ENCODE measurements at places on chromosomes 11 and 22.

GRCh38 chr11:121367844-121368225 is 75.3 kb downstream of the SC5D start:
- DNase-seq = no peak

DNA sequence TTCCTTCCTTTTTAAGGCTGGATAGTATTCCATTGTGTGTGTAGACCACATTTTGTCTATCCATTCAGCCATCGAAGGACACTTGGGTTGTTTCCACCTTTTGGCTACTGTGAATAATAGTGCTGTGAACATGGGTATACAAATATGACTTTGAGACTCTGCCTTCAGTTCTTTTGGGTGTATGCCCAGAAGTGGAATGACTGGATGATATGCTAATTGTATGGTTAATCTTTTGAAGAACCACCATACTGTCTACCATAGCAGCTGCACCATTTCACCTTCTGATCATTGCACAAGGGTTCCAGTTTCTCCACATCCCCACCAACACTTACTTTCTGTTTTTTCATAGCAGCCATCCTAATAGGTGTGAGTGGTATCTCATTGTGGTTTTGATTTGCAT is 30.3 kb downstream of the SGSM1 start:
- DNase-seq = no peak

DNA sequence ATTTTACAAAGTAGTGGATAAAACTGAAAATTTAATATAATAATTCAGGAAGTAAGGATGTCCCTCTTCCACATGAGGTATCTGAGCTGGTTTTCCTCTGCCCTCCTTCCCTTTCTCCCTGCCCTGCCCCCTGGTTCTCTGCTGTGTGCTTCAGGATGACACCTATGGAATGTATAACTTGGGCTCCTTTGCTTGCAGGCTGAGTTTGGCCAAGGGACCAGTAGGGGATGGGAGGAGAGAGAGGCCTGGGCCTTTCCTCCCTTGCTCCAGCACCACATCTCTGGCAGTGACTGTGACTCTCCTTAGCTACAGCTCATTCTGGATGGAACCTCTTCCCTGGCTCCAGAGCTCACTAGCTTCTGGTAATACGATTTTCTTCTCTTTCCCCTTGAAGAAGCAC is 10.1 kb downstream of the IRAG1 start:
- DNase-seq = no peak

DNA sequence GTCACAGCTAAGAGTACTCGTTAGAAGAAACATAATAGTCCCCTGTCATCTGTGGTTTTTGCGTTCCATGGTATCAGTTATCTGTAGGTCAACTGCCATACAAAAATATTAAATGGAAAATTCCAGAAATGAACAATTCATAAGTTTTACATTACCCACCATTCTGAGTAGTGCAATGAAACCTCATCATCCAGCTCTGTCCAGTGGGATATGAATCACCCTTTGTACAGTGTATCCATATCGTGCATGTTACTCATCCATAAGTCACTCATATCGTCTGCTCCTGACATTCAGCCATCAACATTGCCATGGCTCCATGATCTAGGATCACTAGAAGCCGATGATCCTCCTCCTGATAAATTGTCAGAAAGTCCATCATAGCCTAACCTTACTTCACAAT is 174.9 kb upstream of the C11orf87 start:
- no peak for DNase-seq

DNA sequence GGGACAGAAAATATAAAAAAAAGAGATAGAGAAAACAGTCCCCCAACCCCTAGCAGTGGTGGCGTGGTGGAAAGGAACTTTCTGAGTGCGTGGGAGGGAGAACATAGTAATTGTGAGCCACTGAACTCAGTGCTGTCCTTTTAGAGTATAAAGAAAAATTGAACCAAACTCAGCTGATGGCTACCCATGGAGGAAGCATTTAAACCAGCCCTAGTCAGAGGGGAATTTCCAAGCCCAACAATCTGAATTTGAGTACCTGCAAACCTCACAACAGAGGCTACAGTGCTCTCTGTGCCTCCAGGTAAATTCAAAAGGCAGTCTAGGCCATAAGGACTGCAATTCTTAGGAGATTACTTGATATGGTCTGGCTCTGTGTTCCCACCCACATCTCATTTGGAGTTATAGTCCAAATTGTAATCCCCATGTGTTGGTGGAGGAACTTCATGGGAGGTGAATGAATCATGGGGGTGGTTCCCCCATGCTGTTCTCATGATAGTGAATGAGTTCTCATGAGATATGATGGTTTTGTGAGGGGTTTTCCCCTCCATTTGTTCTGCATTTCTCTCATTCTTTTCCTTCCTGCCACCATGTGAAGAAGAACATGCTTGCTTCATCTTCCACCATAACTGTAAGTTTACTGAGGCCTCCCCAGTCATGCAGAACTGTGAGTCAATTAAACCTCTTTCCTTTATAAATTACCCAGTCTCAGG is 687.8 kb downstream of the FAM181B start:
- no peak for DNase-seq

DNA sequence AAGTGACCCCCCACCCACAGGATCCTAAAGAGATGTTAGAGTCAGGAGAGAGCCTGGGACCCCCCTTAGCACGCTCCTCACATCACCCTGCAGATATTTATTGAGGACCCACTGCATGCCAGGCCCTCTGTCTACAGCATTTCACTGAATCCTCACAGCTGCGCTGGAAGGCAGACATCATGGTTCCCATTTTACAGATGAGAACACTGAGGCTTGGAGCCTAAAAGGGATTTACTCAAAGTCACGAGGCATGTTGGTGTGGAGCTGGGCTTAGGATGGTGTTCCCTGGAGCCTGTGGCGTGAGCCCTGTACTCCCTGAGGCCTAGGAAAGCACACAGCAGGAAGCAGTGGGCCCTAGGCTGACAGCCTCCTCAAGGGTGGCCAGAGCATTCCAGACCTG is 39.2 kb upstream of the LRRC32 start:
- DNase-seq = no peak

DNA sequence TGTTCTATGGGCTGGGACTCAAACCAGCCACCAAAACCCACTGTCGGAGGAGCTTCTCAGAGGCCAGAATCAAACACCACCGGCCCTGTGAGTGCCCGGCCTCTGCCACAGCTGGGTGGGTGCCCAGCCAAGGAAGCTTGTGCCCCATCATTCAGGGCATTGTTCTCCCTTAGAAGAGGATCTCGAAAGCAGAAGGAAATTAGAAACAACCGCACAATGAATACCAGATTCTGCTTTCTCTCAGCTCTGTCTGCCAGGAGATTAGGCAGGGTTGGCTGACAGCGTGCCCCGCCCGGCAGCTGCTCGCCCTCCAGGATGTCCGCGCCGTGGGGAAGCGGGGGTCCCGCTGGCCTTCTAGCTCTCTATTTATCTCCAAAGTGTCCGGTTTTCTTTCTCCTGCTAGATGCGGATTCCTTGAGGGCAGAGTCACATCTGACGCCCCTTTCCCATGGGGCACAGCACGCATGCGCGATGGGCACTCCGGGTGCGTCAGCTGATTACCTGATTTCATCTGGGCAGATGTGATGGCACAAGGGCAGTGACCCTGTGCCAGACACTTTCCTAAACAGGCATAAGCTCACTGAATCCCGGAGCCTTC is 25.5 kb downstream of the SCGB1A1 start:
- DNase-seq = no peak

DNA sequence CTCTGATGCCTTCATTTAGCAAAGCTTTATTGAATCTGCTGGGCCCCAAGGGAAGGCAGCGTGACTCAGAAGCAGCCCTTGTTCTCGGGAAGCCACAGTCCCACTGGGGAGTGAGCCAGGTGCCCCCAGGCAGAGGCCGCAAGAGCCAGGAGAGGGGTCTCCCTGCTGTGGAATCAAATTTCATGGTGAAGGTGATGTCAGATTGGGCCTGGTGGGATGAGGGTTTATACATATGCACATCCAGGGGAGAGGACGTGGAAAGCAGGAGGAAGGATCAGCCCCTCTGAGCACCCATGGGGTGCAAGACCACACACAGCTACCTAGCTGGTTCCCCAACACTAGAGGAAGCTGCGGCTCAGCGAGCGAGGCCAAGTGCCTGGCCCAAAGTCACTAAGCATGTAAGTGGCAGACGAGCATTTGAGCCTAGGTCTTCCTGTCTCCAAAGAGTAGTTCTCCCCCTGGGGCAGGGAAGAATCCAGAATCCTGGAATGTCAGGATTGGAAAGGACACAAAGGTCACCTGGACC is 2.0 kb downstream of the SYNGR1 start:
- DNase-seq = no peak

DNA sequence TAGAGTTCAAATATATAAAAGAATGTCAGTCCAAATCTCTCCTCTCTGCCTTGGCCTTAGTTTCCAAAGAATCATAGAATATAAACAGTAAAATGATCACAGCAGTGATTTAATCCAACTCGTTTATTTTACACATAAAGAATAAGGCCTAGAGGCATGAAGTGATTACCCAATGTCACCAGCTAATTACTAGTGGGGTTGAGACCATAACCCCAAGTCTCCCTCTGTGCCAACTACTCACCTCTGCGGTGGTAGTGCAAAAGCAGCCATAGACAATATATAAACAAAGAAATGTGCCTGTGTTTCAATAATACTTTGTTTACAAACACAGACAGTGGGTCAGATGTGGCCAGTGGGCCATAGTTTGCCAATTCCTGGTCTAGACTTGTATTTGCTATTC is 96.6 kb upstream of the FAT3 start:
- no peak for DNase-seq

- DNase-seq = no peak
These were observed 17.5 kb downstream of the PRG3 start for GRCh38 chr11:57363131-57364080.

GRCh38 chr11:10824888-10825287 is 16.2 kb upstream of the EIF4G2 start:
- DNase-seq = no peak

GRCh38 chr11:99565333-99565732 is 544.6 kb downstream of the CNTN5 start:
- no peak for DNase-seq

GRCh38 chr22:28282405-28283067 is 363.5 kb upstream of the PITPNB start:
- no peak for DNase-seq

- DNase-seq = no peak
These were observed 942 bp upstream of the TSPAN18 start for GRCh38 chr11:44725757-44726282.

GRCh38 chr11:79481795-79482194 is 41.0 kb upstream of the TENM4 start:
- DNase-seq = no peak

DNA sequence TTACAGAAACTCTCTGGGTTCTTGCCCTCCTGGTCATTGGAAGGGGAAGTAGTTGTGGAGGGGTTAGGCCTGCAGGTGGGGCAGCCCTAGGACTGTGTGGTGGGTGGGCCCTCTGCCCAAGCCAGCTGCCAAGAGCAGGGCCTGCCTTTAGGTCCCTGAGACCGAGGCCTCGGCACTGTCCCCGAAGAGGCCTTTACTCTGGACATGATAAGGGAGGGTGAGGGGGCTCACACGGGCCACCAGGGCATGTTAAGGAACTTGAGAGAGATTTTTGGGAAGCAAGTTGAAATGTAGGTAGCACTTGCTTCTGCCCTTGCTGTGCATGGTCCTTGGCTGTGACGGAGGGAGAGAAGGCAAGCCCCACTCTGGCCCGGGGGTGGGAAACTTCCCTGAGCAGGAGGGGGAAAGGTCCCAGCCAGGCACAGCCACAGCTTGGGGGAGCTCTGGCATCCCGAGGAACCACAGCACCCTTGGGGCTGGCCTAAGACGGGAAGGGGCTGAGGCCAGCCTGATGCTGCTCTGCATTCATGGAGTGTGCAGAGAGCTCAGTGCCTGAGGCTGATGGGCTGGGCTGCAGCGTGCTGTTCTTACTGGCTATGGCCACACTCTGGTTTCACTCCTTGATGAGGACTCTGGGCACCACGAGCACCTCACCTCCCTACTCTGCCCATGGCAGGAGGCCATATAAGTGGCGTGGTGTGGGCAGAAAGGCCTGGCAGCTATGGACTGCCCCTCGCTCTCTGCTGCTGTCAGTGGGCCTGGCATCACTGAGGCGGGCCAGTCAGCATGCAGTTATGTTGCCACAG is 7.8 kb upstream of the RANBP1 start:
- no peak for DNase-seq

DNA sequence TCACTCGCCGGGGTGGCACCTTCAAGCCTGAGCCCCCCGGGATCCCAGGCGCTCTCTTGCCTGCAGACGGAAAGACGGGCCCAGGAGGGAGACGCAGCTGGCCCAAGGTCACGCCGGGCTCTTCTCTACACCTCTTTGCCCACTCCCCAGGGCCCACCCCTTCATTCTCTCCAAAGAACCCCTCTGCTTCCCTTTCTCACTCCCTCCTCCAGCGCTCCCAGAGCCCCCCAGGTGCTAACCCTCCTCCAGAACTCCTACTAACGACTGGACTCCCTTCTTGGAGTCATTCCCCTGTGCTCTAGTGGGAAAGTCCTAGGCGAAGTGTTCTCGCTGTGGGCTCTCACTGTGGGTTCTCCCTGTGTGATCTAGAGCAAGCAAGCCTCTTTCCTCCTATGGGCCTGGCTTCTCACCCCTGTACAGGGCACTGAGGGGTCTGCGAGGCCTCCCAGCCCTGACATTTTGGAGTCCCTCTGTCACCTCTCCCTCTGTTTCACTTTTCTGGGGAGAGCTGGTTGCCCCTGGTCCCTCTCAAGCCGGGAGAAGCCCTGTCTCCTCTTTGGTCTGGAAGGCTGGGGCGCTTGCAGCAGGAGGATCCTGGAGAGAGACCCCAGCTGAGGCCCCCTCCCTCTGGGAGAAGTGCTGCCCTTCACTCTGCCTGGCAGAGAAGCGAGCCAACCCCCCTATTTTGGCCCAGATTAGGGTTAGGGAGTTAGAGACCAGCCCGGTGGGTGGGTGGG is 858 bp downstream of the OAF start:
- no peak for DNase-seq

- DNase-seq = no peak
These were observed 8.4 kb downstream of the TP53I11 start for GRCh38 chr11:44942029-44942955.

DNA sequence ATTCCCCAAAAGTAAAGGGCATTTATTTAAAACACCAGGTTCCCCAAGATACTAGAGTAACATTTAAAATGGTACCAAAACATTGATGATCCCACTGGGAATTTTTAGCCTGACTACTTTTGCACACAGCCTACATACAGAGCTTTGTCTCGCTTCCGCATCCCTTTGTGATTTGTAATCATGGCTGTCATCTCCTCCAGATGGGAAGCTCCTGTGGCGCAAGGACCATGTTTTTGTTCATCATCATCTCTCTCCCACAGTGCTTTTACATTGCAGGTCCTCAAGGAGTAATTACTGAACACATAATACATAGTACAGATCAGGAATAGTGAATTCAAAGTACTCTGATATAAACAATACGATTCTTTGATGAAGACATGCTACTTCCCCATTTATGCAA is 231.2 kb upstream of the MTNR1B start:
- peak; percentile 91 for DNase-seq

DNA sequence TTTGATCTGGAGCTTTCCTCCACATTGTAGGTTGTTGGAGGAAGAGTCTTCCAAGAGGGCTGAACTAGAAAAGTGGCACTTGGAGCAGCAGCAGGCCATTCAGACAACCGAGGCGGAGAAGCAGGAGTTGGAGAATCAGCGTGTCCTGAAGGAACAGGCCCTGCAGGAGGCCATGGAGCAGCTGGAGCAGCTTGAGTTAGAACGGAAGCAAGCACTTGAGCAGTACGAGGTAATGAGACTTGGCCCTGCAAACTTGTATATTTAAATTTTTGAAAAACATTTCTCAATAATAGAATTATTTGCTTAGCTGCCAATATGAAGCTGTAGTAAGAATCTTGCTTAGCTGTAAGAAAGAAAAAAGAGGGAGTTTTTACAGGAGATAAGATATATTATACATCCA is 84.0 kb downstream of the SWAP70 start:
- DNase-seq = no peak
